Muscle of leg (tissue), 16 donors: ENCODE measurements at places on chromosomes 2 and 18.

DNA sequence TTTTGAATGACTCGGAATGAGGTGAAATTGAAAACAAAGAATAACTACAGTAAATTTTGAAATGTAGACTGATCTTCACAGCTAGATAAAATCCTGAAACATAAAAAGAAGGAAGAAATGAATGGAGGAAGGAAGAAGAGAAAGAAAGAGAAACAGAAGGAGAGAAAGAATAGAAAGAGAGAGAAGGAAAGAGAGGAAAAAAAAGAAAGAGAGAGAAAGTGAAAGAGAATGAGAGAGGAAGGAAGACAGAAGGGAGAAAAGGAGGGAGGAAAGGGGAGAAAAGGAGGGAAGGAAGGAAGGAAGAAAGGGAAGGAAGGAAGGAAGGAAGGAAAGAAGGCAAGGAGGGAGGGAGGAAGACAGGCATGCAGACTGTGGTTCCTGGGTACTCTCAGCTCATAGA is 982.6 kb downstream of the BCL11A start:
- no peaks in the 10 kb centered on the region for H3K4me1 ChIP-seq
- H3K27ac ChIP-seq = no peak overlapping the region
- H3K4me3 ChIP-seq = no peak overlapping the region
- no peak for DNase-seq
- H3K27me3 ChIP-seq = no peaks in the 10 kb centered on the region

DNA sequence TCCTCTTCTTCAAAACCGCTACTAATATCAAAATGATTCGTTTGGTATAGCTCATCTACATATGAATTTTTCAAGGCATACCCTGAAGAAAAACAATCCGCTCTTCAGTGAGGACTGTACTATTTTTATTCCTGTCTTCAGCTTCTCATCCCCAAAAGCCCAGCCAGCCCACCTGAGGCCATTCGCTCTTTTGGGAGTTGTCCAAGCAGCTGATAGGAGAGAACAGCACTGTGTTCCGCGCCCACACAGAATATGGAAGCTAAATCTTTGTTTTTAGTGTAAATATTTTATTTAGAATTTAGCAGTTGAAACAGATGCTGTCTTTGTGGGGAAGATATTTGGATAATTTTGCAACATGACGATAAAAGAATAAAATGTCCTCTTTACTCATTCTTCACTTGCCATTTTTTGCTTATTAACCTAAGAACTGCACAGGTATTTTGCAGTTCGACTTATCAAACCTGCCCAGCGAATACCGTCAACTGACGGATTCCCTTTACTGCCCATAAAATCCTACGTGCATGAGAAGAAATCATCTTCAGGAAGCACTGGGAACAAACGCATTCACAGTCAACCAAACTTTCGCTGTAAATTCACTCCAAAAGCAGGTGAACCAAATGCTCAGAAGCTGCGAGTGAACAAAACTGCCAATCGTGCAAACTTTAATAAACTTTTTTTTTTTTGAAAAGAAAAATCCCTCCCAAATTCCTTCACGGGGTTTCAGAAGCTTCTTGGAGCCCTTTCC is 3.4 kb downstream of the ZNF521 start:
- peak overlapping the region; percentile 91 for H3K27ac ChIP-seq
- DNase-seq = peak; percentile 65
- no peaks in the 10 kb centered on the region for H3K27me3 ChIP-seq
- peaks cover 8% of the 10 kb centered on the region for H3K4me1 ChIP-seq

GRCh38 chr2:213187833-213188532 is 36.6 kb upstream of the IKZF2 start:
- no peak overlapping the region for H3K4me3 ChIP-seq
- no peak overlapping the region for H3K27ac ChIP-seq
- no peak for DNase-seq
- no peaks in the 10 kb centered on the region for H3K27me3 ChIP-seq
- no peaks in the 10 kb centered on the region for H3K36me3 ChIP-seq
- no peaks in the 10 kb centered on the region for H3K4me1 ChIP-seq

- H3K27ac ChIP-seq = no peak overlapping the region
- no peaks in the 10 kb centered on the region for H3K27me3 ChIP-seq
- peaks cover 32% of the 10 kb centered on the region for H3K36me3 ChIP-seq
- no peak for DNase-seq
- peaks cover 24% of the 10 kb centered on the region for H3K4me1 ChIP-seq
Observed at GRCh38 chr2:216657086-216657855, 24.1 kb downstream of the IGFBP2 start.

DNA sequence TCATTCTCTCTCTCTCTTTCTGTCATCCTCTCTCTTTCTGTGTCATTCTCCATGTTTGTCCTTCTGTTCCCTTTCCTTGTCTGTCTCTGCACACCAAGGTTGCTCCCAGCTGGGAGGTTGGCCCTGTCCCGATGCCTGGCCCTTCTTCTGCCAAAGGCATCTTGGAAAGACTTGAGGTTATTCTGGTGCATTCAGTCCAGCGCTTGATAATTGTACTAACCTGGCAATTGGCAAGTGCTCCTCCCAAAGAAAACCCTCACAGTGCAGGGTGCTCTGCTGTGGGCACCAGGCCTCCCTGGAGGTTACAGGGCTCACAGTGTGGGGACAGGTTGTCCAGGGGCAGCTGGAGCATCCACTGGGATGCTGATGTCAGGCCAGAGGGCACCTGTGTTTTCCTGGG is 95.4 kb downstream of the GLI2 start:
- DNase-seq = no peak
- H3K27ac ChIP-seq = no peak overlapping the region
- H3K27me3 ChIP-seq = no peaks in the 10 kb centered on the region
- H3K4me1 ChIP-seq = peaks cover 43% of the 10 kb centered on the region
- H3K4me3 ChIP-seq = no peak overlapping the region

GRCh38 chr2:144421606-144422510 is 98.1 kb downstream of the ZEB2 start:
- no peaks in the 10 kb centered on the region for H3K27me3 ChIP-seq
- DNase-seq = no peak
- H3K4me1 ChIP-seq = no peaks in the 10 kb centered on the region
- H3K27ac ChIP-seq = no peak overlapping the region
- H3K36me3 ChIP-seq = peaks cover 26% of the 10 kb centered on the region
- no peak overlapping the region for H3K4me3 ChIP-seq

DNA sequence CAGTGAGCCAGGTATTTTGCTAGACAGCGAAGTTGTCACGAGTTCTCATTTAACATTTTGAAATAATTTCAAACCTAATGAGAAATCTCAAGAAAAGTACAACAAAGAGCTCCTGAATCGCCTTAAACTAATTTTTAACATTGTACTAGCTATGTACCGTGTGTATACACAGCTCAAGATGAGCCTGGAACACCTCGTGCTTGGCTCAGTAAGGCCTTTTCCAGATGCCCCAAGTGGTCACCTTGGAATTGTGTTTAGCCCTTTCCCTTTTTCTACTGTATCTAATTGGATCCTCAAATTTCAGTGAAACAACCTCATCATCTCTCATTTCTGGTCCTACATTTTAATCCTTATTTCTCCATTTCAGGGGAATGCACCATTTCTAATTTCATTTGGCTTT is 7.2 kb downstream of the PTPN4 start:
- no peaks in the 10 kb centered on the region for H3K4me1 ChIP-seq
- no peaks in the 10 kb centered on the region for H3K27me3 ChIP-seq
- no peaks in the 10 kb centered on the region for H3K36me3 ChIP-seq
- no peak overlapping the region for H3K4me3 ChIP-seq

DNA sequence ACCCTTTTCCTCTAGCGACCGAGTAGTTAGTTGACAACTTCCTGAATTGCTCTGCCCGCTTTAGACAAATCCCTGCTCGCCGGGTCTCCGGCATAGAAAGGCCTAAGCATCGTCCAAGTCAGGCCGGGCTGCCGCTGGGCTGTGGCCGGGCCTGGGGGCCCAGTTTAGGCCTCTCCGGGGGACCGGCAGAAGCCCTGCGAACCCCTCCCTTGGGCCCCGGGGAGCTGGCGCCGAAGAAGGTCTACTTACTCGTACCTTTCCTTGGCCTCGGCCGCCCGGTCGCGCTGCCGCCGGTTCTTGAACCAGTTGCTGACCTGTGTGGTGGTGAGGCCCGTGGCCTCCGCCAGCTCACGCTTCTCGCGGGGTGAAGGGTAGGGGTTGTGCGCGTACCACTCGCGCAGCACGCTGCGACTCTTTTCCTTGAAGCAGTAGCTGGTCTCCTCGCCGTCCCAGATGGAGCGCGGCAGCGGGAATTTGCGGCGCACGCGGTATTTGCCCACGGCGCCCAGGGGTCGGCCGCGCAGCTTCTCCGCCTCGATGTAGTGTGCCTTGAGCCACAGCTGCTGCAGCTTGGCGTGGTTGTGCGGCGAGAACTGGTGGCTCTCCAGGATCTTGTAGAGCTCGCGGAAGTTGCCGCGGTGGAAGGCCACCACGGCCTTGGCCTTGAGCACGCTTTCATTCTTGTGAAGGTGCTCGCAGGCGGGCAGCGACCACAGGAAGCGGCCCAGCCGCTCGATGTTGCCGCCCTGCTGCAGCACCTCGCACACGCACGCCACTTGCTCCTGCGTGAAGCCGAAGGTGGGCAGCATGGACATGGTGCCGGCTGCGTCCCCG is 739 bp downstream of the SIX2 start:
- peak overlapping the region; percentile 55 for H3K4me3 ChIP-seq
- peaks cover 70% of the 10 kb centered on the region for H3K4me1 ChIP-seq
- peak overlapping the region; percentile 13 for H3K27ac ChIP-seq
- H3K36me3 ChIP-seq = no peaks in the 10 kb centered on the region

DNA sequence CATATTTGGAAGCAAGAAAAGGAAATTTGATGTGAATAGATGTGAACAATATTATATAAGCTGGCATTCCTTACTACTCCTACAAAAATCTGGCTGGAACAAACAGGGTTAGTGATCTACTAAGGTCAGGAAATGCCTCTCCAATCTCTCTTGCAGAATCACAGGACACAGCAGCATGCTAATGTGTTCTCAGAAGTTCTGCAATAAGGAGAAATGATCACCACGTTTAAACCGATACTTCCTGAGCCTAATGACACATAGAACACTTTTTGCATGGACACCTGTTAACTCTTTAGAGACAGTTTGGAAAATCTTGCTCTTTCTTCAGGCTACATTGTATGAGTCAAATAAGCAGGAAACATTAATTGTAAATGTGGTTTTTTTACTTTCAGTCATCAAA is 89.6 kb upstream of the MAP3K20 start:
- H3K27me3 ChIP-seq = no peaks in the 10 kb centered on the region
- H3K4me3 ChIP-seq = no peak overlapping the region
- DNase-seq = no peak
- H3K36me3 ChIP-seq = no peaks in the 10 kb centered on the region

GRCh38 chr2:226575928-226576327 is 223.7 kb downstream of the IRS1 start:
- H3K4me1 ChIP-seq = peaks cover 3% of the 10 kb centered on the region
- no peaks in the 10 kb centered on the region for H3K36me3 ChIP-seq
- no peak overlapping the region for H3K4me3 ChIP-seq
- no peaks in the 10 kb centered on the region for H3K27me3 ChIP-seq
- DNase-seq = no peak

DNA sequence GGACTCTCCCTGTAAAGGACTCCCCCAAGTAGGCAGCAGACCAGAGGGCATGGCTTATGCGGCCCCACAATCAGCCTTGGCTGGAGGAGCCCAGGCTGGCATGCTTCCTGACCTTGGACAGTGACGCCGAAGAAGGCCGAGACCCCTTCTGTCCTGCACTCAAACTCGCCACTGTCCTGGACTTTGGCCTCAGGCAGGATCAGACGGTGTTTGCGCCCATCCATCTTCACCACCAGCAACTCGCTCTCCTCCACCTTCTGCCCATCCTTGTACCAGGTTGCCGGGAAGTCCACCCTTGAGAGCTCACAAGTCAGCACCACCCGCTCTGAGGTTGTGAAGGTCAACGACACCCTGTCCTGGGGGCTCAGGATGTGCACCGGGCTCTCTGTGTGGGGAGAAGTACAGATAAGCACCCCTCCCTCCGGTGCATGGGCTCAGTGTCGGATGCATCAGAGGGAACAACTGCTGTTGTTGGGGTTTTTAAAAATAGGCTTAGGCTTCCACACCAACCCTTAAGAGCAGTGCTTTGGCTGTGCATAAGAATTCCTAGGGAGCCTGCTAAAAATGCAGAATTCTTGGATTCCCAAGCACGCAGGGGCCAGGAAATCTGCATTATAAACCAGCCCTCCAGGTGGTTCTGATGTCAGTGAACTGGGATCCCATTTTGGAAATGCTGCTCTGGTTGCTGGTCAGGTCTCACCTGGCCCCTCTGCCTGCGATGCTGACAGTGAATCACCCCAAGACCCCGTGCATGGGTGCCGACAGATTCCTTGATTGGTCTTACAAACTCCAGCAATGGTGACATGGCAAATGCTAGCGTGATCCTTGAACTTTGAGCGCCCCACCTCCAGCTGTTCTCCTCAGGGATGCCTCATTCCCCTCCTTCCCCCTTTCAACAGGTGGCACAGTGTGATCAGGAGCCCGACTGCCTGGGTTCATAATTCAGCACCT is 5.9 kb downstream of the OBSL1 start:
- H3K27ac ChIP-seq = no peak overlapping the region
- H3K4me3 ChIP-seq = no peak overlapping the region
- peaks cover 2% of the 10 kb centered on the region for H3K27me3 ChIP-seq
- peaks cover 85% of the 10 kb centered on the region for H3K36me3 ChIP-seq
- peak; percentile 2 for DNase-seq
- H3K4me1 ChIP-seq = peaks cover 34% of the 10 kb centered on the region

DNA sequence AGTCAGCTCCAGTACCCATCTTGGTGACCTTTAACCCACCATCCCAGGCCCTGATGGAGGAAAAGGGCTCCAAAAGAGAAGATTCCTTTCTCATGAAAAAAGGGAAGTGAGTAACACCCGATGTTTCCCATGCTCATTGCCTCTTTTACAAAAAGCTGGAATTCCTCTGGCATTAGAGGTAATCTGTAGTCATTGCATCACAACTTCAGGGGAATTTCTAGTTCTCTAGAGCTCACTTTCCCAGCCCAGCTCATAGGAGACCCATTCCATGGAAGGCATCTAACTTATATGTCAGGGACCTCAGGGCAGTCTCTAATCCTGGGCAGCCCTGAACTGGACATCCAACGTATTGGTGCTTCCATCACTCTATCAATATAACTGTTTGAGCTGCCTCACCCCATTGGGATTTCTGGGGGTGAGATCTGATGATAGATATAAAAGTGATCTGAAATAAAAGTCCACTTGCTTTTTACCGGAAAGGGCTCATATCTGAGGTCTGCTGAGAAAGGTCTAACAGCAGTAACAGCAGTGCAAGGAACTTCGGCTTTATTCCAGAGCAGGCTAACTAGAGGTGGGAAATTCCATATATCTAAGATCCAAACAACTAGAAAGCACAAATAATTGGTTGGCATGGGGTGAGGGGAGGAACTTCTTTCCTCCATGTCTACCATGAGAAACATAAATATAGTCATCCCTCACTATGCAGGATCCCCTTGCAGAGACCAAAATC is 106.1 kb downstream of the ETAA1 start:
- DNase-seq = no peak
- no peak overlapping the region for H3K27ac ChIP-seq
- no peaks in the 10 kb centered on the region for H3K27me3 ChIP-seq
- H3K4me3 ChIP-seq = no peak overlapping the region
- no peaks in the 10 kb centered on the region for H3K4me1 ChIP-seq
- no peaks in the 10 kb centered on the region for H3K36me3 ChIP-seq

GRCh38 chr18:39515299-39515698 is 1949.7 kb upstream of the CELF4 start:
- H3K36me3 ChIP-seq = no peaks in the 10 kb centered on the region
- H3K4me1 ChIP-seq = no peaks in the 10 kb centered on the region
- no peak for DNase-seq
- no peak overlapping the region for H3K27ac ChIP-seq
- H3K4me3 ChIP-seq = no peak overlapping the region

GRCh38 chr2:39379643-39380524 is 57.2 kb downstream of the MAP4K3 start:
- H3K4me1 ChIP-seq = no peaks in the 10 kb centered on the region
- no peak overlapping the region for H3K4me3 ChIP-seq
- peak; percentile 86 for DNase-seq
- no peaks in the 10 kb centered on the region for H3K27me3 ChIP-seq
- no peak overlapping the region for H3K27ac ChIP-seq
